ENCODE measurements at places on chromosomes 11 and 22.

GRCh38 chr11:16000065-16000464 is 356.3 kb downstream of the SOX6 start:
- no peak for DNase-seq

- DNase-seq = no peak
Observed at GRCh38 chr11:101715281-101715680, 131.5 kb upstream of the TRPC6 start.

DNA sequence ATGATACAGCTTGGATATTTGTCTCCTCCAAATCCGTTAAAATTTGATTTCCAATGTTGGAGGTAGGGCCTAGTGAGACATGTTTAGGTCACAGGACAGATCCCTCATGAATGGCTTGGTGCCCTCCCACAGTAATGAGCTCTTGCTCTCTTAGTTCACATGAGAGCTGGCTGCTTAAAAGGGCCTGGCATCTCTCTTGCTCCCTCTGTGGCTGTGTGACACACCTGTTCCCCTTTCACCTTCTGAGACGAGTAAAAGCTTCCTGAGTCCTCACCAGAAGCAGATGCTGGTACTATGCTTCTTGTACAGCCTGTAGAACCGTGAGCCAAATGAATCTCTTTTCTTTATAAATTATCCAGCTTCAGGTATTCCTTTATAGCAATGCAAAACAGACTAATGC is 3.5 kb downstream of the VPS37C start:
- DNase-seq = no peak

DNA sequence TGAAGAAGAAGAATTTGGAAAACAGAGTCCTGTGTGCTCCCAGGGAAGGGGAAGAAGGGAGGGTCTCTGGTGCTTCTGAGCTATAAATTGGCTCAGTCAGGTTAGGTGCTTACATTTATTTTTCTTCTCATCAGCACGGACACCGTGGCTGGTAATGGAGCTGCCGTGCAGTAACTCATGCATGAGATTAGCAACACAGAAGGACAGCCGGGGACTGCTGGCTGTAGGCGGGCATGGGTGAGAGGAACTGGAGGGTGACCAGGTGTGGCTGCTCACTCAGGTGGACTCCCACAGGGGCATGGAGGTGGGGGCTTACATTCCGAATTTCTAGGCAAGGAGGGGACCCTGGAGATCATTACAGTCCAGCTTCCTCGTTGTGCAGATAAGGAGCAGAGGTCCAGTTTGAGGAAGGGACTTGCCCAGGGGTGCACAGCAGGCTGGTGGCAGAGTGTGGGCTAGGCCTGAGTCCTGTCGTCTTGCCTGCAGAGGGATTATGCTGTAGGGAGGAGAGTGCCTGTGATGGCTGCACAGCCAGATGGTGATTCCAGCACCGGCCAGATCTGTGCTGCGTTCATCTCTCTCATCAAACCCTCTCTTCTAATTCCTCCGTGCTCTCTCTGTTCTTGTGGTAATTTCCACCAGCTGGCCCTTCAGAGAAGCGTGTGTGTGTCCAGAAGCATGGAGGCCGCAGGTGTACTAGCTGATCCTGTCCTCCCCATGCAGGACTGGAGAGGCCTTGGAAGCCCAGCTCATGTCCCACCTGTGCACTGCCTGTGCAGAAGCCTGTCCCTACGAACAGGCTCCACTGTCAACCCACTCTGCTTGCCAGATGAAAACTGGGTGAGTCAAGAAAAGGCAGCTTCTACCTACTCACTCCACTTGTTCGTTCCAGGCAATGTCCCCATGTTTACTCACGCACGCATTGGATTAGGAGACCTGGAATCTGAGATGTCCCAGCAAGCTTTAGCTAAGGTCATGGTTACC is 78.9 kb downstream of the NTM start:
- no peak for DNase-seq

- no peak for DNase-seq
Observed at GRCh38 chr11:16394947-16395346, 38.6 kb upstream of the SOX6 start.

DNA sequence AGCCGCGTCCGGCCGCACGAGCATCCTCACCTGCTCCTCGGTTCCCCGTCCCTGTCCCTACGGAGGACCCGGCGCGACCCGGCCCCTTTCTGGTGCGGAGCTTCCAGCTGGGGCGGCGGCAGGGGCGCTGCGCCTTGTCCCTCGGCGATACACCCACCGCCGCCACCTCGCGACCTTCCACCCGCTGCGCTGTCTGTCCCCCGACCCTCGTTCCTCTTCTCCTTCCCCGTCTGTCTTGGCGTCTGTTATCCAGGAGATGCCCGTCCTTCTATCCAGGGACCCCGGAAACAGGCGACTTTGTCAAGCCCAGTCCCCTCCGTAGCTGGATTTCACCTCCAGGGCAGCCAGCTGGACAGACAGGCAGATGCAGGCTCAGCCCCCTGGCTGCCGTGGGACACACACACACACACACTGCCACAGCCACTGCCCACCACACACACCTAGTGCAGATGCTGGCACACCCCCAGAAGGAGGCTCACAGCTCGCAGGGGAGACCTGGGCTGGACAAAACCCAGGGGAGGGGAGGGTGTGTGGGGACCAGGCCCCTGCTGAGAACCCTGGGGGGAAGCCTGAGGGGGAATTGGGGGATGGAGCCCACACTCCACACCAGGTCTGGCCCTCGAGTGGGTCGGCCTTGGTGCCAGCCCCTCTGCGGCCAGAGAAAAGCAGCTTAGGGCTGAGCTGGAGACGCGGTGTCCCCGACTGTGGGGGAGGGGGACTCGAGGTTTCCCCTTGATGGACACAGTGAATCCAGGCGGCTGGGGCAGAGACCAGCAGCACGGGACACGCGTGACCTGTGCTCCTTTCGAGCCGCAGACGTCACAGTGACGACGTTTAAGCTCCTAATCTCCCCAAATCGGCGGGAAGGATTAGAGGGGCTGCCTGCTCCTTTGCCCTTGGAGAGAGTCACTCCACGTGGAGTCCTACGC is 788 bp downstream of the DRD4 start:
- DNase-seq = no peak

- no peak for DNase-seq
Observed at GRCh38 chr11:78000193-78000592, 5.7 kb upstream of the INTS4 start.

GRCh38 chr11:85902353-85902752 is 47.2 kb downstream of the CCDC83 start:
- no peak for DNase-seq

DNA sequence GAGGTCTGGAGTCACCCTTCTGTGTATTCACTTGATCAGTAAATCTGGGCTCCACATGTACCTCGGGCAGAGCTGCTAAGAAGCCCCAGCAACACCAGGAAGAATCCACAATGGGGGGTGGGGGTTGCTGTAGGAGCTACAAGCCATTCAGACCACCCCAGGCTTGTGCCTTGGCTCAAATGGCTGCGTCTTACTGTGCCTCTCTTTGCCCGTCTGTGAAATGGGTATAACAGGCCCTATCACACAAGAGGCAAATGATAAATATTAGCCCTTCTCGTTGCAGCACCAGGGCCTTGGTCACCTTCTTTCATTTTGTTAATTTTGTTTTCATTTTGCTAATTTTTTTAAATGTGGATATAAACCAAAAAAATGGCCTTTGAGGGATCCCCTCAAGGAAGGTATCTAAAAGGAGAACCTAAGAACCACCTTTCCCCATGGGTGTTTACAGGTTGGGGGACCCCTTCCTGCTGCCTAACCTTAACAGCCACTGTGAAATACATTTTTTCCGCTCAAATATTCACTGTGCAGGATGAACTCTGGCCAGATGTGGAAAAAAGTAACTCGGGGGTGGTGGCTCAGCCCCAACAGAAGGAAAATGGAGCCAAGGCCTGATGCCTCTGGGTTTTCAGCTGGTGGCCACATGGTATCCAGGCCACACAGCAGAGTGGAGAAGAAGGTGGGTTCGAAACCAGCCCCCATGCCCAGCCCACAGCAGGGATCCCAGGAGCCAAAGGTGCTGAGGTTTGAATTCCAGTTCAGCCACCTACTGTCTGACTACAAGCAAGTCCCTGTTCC is 284.0 kb downstream of the MN1 start:
- DNase-seq = no peak

DNA sequence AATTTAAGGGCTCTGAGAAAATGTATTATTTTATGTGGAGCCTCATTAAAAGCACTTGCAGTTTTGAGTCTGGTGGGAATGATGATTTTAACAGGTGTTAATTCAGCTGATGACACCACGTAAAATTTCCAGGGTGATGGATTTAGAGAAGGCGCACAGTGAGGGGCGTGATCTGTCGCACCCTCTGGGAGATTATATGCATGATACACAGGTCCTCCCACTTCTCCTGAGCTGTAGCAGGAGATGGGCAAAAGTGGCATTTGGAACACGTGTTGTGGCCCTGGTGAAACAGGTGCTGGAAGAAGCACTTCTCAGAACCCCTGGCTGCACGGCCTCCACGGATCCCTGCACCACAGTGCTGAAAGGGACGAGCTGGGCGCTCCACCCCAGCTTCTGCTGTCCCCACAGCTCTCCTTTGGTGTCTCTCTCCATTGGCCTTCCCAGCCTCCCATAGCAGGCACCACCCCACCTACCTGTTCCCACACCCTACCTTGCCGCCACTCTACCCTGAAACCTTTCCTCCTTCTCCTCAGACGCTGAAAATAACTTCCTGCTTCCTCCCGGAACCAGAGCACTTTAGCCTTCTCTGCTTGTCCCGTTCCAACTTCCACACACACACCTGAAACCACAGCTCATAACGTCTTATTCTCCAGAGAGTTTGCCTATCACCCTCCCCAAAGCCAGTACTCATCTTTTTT is 6.9 kb upstream of the SORL1 start:
- no peak for DNase-seq

- no peak for DNase-seq
Observed at GRCh38 chr11:10659339-10660216, 34.0 kb downstream of the IRAG1 start.

DNA sequence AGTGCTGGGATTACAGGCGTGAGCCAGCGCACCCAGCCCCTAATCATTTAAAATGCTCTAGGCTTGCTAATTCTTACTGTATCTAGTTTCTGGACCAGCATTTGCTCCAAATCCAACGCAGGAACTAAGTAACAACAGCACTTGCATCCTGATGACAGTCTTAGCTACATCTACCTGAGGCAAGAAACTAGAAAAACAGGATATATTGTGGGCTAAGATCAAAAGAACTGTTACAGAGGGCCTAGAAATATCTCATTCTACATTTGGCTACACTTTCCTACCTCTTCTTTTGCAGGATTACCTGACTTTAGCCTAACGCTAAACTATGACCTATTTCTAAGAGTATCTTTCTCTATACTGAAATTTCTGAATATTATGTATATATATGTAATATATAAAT is 7.8 kb downstream of the DCDC1 start:
- no peak for DNase-seq

DNA sequence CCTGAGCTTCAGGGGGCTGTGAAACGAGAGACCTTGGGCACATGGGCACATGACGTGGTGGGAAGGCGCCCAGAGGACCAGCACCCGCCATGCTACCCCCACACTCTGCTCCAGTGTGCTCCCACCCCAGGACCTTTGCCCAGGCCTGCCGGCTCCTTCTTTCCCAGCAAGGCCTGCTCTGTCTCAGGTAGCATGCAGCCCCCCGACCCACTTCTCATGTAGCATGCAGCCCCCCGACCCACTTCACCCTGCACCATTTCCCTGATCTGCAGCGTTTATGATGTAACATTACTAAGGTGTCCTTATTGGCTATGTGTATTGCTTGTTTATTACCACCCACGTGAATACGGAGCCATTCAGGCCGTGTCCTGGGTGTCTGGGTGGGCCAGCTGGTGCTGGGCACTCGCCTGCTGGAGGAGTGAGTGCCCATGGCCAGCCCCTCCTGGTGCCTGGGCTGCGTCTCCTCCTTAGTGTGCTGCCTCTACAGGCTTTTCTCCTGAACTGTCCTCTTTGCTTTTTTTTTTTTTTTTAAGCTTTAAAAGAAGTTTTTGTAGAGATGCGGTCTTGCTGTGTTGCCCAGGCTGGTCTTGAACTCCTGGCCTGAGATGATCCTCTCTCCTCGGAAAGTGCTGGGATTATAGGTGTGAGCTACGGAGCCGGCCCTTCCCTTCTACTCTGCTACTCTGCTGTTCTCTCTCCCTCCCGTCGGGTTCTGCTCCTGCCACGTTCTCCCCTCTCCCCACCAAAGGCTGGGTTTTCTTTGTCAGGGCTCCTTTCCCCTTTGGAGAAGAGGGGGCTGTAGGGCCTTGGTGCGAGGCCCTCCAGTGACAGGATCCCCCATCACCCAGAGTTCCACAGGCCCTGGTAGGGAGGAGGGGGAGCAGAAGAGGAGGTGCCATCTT is 29.4 kb downstream of the LRP5 start:
- no peak for DNase-seq

GRCh38 chr11:19429108-19429760 is 188.5 kb upstream of the E2F8 start:
- DNase-seq = no peak

DNA sequence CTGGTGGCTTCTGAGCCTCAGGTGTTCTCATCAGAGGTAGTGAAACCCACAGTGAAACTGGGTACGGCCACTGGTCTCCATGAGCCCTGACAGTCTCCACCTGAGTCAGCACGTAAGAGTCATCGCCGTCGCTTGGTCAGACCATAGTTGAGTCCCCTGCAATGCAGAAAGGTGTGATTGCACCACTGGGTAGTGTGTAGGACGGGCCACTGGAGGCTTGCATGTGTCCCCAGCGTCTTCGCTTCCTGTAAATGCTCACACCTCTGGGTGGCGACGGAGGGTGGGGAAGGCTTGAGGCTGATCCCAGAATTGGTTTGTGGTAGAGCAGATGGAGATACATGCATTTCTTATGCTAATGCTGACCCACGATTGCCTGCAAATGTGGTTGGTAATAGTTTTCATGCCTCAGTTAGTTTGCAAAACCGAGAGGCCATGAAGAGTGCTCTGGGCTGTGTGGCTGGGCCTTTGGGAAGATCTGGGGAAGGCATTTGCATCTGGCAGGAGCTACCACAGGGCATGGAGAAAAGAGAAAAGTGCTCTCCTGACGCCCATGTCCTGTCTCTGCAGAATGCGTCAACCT is 26.5 kb downstream of the CTTN start:
- no peak for DNase-seq

GRCh38 chr22:24942301-24942700 is 4.2 kb downstream of the LHFPL7 start:
- DNase-seq = no peak

DNA sequence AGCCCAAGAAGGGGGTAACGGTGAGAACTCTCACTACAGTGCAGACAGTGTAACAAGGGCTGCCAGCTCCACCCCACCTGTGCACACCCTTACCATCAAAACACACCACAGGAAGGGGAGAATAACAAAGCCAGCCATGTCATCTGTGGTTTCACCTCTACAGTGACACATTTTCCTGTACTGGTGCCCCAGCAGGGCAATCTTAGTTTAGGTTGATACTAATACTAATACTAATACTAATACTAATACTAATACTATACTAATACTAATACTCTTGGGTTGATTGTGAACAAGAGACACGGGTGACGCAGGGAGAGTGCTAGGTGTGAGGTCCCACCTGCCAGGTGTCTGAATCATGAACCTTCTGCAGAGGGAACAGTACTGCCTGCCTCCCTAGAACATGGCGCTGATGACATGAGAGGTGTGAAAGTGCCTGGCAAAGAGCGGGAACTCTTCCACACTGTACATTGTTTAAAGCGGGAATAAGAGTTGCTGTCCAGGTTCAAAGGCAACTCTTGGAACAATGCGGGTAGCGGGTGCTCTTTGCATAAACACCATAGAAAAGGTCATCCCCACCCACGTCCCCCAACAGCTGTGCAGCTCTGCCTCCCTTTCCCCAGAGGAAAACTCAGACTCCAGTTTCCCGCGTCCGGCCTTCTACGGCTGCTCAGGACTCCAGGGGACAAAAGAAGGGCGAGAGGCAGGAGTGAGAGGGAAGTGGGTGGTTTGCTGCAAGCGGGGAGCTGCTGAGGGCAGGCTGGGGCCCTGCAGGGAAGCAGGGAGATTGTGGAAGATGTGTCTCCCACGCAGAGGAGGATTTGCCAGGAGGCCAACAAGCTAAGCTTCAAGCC is 25.0 kb upstream of the TMPRSS4 start:
- DNase-seq = no peak

Data from dorsolateral prefrontal cortex (tissue), 122 donors.